ENCODE measurements at places on chromosomes 4 and X.

GRCh38 chr4:76373919-76374552 lies 46.9 kb downstream of the CCDC158 start:
- DNase-seq, result no peak

DNA sequence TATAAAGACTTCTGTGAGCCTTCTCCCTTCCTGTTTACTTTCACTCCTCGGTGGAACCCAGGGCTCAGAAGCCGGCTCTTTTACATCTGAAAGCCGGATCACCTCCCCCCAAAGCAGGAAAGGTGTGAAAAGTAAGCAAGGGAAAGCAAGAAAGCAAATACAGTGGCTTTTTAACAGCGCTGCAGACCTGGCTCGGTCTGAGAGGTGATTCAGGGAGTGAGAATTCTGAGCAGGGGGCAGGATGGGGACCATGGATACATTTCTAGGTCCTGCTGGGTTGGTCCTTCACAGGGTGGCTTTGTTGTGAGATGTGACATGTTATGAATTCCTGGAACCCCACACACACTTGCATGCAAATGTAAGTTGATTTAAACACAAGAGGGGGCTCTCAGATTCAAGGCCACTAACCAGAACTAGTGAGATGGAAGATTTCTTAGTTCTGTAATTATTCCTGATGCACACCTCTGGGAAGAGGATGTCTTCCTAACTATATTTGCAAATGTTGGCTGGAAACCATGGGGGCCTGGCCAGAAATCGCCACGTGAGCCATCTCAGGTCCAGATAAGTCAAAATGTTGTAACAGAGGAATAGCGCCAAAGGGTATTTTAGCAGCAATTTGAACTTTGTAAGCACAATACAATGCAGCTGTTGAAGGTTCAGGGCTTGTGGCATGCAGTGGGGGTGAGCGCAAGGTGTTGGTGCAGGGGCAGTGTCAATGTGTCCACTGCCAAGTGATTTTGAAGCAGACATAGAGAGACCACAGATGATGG lies 670.1 kb upstream of the LCORL start:
- DNase-seq, result no peak

DNA sequence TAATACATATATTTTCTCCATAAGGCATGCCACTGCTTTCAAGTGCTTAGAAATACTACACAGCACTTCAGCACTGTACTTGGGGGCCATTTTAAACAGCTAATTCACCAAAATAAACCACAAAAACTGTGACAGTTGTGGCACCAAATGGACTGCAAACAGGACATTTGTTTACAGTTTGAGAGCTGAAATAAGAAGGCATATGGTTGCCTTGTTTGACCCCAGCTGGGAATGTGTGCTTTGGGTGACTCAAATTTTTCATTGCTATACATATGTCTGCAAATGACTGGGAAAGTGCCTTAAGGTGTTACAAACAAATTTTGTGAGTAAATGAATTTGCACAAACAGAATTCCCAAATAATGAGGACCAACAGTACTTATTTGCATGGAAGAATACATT lies 124.2 kb downstream of the BANK1 start:
- DNase-seq, result no peak

DNA sequence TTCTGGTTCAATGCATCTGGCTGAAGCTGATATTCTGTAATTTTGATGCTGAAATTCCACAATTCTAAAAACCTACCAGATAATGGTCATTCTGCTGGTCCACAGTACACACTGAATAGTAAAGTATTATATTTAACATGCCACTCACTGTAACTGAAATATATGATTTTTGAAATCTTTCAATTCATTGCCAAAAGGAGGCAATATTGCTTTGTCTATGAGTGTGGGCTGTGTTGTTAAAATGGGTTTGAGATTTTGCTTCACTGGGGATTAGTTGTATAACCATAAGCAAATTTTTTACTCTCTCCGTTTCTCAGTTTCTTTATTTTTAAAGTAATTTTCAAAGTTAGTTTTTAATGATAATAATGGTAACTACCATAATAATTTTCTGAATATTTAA lies 1404.1 kb upstream of the IGFBP7 start:
- no peak for DNase-seq

GRCh38 chrX:11066812-11067211 lies 44.3 kb upstream of the HCCS start:
- no peak for DNase-seq

- no peak for DNase-seq
Measured at GRCh38 chrX:101368800-101369199, 17.2 kb downstream of the BTK start.

GRCh38 chrX:38214551-38215531 lies 5.8 kb downstream of the SRPX start:
- no peak for DNase-seq

- no peak for DNase-seq
Measured at GRCh38 chr4:24274381-24274941, 309.9 kb downstream of the DHX15 start.

DNA sequence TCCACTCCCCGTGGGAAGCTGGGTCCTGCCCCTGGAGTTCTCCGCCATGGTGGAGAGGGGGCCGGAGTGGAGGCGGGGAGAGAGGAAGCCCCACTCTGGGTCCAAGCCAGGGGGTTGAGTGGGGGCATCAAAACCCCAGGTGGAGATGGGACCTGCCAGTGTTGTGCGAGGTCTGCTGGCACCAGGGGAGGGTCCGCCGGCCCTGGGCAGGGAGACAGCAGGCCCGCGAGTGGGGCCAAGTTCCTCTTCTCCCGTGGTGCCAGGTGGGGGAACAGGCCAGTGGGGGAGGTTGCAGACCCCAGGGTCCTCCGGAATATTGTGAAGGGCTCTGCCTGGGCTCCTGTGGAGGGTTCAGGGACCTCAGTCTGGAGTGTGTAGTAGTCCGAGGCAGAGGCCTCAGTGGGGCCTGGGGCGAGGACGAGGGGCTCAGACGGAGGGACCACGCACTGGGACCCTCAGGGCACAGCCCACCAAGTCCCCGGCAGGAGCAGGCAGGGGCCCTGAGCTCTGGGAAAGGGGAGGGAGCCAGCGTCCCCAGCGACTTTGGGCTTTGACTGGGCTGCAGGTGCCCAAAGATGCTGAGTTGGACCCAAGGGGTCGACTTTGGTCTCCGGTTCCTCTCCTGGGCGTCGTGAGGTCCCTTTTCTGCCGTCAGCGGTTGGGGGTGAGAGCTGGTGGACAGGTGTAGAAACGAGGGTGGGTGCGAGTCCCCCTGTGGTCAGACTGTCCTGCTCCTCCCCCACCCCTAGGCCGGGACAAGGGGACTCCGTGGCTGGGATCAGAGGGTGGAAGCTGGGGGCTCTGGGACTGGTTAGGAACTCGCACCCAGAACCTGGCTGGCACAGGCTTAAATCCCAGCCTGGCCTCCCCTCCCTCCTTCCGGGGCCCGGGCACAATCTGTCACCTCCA lies 43.8 kb upstream of the NKX1-1 start:
- no peak for DNase-seq

DNA sequence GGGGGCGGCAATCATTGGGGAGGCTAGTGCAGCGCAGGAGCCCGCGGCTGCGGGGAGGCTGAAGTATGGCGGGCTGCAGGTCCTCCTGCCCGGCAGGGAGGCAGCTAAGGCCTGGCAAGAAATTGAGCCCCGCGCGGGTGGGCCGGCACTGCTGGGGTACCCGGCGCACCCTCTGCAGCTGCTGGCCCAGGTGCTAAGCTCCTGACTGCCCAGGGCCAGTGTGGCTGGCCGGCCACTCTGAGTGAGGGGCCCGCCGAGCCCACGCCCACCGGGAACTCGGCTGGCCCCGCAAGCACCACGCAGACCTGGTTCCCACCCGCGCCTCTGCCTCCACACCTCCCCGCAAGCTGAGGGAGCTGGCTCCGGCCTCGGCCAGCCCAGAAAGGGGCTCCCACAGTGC lies 94.9 kb downstream of the SLC39A8 start:
- no peak for DNase-seq

DNA sequence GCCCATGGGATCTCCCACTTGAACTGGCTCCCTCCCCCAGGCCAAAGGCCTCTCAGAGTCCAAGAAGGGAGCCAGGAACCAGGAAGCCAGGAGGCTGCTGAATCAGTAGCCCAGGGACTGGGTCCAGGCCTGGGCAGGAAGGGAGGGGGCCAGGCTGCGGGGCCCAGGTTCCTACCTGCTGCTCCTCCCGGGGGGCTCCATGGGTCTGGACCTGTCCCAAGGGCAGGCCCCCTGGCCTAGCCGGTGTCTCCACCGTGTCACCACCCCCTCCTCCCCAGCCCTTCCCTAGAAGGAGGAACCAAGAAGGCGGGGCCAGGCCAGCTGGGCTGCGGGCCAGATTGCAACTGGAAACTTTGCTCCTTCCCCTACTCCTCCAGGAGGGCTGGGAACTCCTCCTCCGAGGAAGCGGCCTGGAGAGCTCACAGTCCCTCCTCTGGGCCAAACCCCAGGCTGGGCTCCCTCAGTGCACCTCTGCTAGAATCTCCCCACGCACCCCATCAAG lies at the start of gene IQSEC2:
TSS of gene IQSEC2 (minus strand) at position 264 of the 502 bp plus-strand sequence.
- DNase-seq, result no peak

- DNase-seq, result no peak
Measured at GRCh38 chr4:74793757-74794381, 454 bp downstream of the BTC start.

DNA sequence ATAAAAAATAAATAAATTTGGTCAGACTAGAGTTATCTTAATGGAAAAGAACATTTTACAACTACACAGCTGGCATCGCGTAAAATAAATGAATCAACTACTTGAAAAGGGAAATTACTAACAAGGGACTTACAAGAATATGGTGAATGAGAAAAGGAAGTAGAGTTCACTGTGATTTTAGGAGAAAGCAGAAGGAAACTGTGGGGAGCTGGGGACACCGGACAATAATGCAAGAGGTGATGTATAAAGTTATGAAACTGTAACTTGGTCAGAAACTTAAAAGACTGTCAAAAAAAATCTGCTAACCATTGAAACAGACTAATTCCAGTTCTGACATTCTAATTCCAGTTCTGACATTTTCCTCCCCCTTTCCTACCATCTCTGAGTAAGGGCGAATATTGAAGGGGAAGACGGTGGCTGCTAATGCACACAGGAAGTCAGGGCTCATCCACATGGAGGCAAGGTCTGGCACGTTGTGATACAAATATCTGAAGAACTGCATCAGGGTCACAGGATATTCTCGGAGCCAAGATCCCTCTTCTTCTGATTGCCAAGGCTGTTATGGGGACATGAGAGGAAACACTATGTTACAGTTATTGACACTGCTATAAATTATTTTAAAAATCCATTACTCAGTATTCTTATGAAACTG lies 170.5 kb downstream of the CDS1 start:
- no peak for DNase-seq

DNA sequence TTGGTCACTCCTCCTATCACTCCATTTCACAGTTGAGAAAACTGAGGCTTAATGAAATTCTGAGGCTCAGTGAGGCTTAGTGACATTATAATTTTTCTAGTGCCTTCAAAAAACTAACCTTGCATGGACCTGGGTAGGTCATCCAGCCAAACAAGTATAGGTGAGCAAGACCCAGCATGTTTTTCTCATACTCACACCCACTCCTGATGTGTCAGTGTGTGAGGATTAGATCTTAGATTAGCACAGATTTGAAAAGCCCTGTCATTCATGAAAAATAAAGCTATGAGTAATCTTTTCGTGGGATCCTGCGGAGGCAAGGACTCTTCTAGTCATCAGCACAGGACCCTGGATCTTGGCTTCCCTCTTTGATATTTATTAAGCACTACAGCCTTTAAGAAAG lies 146.7 kb downstream of the CHIC2 start:
- no peak for DNase-seq

- DNase-seq, result peak; percentile 17
Measured at GRCh38 chr4:76199664-76200211, 13.9 kb downstream of the SCARB2 start.

DNA sequence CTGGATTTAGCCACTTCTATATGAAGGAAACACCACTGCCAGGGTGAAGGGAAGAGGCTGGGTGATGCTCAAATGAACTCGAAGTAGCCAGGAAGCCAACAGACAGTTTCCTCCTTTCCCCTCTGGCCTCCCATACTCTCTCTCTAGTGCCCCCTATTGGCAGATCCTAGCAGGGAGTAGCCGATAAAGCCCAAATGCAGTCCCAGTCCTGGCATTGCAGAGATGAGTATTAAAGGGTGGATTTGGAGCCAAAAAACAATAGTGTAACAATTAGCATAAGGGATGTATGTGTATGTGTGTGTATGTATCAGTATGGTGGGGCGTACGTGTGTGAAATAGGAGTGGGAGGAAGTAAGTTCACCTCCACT lies 213.8 kb upstream of the LDB2 start:
- DNase-seq, result no peak

DNA sequence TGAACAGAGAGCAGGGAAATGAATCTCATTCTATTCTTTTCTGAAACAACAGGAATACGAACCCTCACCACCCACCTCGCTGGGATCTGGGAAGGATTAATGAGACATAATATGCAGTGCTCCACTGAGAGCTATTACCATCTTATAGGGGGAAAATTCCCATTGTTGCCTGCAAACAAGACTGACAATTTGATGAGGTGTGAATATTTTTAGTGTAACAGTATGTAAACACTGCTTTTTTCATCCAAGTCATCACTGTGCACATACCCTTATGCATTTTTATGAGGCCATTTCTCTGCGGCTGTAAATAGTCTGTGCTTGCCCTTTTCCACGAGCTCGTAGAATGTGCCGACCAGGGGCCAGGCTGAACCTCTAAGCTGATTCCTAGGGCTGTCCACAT lies 285.6 kb upstream of the CPEB2 start:
- no peak for DNase-seq

- no peak for DNase-seq
Measured at GRCh38 chr4:61212788-61213187, 12.7 kb downstream of the ADGRL3 start.

GRCh38 chrX:107227780-107228485 lies 21.5 kb downstream of the DNAAF6 start:
- DNase-seq, result no peak

DNA sequence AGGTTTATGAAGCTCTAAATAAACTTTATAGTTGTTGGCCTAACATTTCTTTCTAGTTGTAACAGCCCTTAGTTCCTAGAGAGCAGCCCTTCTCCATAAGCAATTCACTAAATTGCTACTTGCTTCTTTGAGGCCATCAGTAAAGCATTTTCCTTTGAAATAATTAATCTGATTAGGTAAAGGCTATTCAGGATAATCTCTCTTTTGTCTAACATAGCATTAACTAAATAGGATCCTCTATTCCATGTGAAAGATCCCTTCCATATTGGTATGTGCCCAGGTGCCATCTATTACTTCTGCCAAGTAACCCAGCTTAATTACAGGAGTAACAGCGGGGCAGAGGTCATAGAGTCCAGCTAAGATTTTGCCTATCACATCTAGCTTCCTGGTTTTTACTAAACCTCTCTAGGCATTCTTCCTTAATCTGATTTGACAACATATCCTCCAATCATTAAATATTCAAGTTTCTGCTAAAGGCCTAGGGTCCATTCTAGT lies 1408.0 kb downstream of the PCDH18 start:
- no peak for DNase-seq

DNA sequence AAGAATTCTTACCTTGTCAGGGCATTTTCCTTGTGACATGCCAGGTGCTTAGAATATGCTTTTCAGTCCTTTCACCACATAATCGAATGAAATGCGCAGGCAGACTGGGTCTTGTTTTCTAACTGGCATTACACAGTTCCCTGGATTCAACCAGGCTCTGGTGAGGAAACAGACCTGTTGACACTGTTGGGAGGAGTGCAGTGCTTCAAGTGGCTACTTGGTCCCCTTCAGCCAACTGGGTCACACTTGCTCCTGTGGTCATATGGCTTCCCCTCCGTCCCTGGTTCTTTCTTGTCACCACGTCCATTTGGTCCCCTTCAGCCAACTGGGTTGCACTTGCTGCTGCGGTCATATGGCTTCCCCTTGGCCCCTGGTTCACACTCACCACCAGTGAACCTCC lies 9.7 kb downstream of the SMIM20 start:
- no peak for DNase-seq

Measured in CD4-positive, alpha-beta T cell treated with Interleukin-17A for 4 hours (primary cell).